Psoas muscle (tissue), 8 donors: ENCODE measurements at places on chromosomes 2 and 18.

GRCh38 chr2:213224366-213224765 is 59.9 kb upstream of the SPAG16 start:
- H3K4me3 ChIP-seq: no peak overlapping the region
- DNase-seq: no peak
- no peaks in the 10 kb centered on the region for H3K36me3 ChIP-seq
- no peaks in the 10 kb centered on the region for H3K4me1 ChIP-seq
- no peaks in the 10 kb centered on the region for H3K27me3 ChIP-seq

DNA sequence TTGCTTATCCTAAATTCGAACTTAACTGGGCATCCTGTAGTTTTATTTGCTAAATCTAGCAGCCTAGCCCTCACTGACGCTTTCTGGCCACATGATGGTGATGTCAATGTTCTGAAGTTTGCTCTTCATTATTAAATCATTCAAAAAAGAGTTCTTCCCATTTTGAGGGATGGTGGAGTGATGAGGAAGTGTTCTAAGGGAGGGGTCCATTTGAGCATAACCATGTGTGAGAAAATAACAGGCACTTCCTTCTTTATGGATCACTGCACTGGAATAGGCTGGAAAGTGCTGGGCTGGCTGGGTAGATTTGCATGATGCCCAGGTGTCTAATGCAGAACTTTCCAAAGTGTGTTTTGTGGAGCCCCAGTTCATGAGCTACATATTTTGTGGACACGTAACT is 74.2 kb downstream of the TNFRSF11A start:
- no peak overlapping the region for H3K4me3 ChIP-seq
- no peaks in the 10 kb centered on the region for H3K27me3 ChIP-seq
- no peak overlapping the region for H3K27ac ChIP-seq
- DNase-seq: no peak
- no peaks in the 10 kb centered on the region for H3K4me1 ChIP-seq
- no peaks in the 10 kb centered on the region for H3K36me3 ChIP-seq

DNA sequence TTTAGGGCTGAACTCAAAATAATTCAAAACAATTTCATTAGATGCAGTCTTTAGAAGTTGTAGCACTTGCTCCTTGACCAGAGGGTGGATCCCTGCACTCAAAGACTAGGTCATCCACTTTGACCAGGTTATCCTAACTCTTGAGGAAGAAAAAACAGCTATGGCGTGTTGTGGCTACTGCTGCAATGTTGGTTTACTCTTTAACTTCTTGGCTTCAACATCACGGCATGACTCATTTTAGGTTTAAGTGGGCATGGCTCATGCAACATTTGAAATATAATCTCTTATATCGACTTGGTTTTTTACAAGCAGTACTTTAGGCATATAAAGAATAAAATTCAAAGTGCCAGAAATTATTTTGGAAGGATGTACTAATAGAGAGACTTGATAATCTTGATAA is 35.4 kb downstream of the ANKRD29 start:
- H3K4me1 ChIP-seq: peaks cover 21% of the 10 kb centered on the region
- H3K4me3 ChIP-seq: no peak overlapping the region
- no peaks in the 10 kb centered on the region for H3K36me3 ChIP-seq

- no peak overlapping the region for H3K27ac ChIP-seq
- no peaks in the 10 kb centered on the region for H3K27me3 ChIP-seq
- no peaks in the 10 kb centered on the region for H3K36me3 ChIP-seq
- DNase-seq: no peak
- H3K4me3 ChIP-seq: no peak overlapping the region
- H3K4me1 ChIP-seq: no peaks in the 10 kb centered on the region
These were observed 264.1 kb upstream of the MEIS1 start for GRCh38 chr2:66170744-66171330.

DNA sequence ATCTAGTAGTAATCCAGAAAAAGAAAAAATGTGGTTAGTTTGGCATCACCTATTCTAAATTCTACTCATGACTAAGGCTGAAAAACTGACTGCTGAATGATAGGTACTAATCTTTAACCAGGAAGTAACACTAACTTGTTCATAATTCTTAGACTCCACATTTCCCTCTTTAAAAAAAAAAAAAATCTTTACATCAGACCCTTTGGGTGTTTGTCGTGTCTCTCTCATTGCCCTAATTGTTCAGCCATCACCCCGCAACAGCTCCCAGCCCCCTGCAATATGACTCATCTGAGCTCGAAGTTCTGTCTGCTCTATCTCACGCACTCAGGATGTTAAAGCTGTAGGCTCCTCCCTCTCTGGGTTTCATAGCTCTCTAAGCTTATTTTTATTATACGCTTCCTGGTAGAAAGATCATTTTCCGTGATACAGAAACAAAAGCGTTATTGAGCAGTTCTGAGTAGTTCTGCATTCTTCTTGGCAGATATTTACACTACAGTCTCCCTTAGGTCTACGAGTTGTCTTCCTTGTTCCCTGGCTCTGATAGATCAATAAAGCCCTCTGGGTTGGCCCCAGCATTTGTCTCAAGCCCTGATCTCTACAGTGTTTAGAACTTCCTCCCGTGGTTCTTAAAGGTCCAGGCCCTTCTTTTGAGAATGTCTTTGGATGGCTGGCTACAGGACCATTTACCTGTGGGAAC is 95.6 kb downstream of the TNFRSF11A start:
- H3K27me3 ChIP-seq: no peaks in the 10 kb centered on the region
- peaks cover 16% of the 10 kb centered on the region for H3K4me1 ChIP-seq
- DNase-seq: no peak
- peak overlapping the region; percentile 24 for H3K4me3 ChIP-seq
- H3K36me3 ChIP-seq: no peaks in the 10 kb centered on the region

GRCh38 chr18:13256444-13257305 is 38.1 kb downstream of the LDLRAD4 start:
- no peaks in the 10 kb centered on the region for H3K27me3 ChIP-seq
- peaks cover 40% of the 10 kb centered on the region for H3K4me1 ChIP-seq
- H3K27ac ChIP-seq: no peak overlapping the region

DNA sequence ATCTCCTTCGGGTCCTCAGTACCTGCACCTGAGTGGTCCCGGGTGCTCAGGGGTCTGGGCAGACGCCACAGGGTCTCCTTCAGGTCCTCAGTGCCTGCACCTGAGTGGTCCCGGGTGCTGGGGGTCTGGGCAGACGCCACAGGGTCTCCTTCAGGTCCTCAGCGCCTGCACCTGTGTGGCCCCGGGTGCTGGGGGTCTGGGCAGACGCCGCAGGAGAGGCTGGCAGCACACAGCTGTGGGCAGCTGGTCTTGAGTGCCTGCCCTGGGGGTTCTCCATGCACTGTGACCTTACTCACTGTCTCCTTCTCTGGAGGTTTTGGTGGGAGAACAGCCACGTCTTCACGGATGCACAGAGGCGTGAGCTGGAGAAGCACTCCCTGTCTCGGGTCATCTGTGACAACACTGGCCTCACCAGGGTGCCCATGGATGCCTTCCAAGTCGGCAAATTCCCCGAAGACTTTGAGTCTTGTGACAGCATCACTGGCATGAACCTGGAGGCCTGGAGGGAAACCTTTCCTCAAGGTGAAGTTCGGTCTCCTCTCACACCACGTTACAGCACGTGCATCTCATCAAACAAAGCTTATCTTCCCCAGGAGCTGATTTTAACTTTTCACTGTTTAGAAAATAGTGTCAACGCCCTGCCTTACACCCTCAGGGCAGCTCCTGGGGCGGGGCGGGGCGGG is 82.6 kb downstream of the TPO start:
- no peaks in the 10 kb centered on the region for H3K27me3 ChIP-seq
- no peaks in the 10 kb centered on the region for H3K4me1 ChIP-seq
- no peak for DNase-seq
- H3K27ac ChIP-seq: no peak overlapping the region
- no peaks in the 10 kb centered on the region for H3K36me3 ChIP-seq

- no peaks in the 10 kb centered on the region for H3K27me3 ChIP-seq
- H3K4me1 ChIP-seq: peaks cover 15% of the 10 kb centered on the region
- H3K36me3 ChIP-seq: peaks cover 78% of the 10 kb centered on the region
These were observed at the start of gene KRTCAP3 for GRCh38 chr2:27441958-27442919. Gene KRTCAP3, plus strand, starts transcription at chr2:27442381. Its CDS starts 32 bp downstream, at chr2:27442413.

- H3K27ac ChIP-seq: peak overlapping the region; percentile 25
These were observed 418.2 kb upstream of the ZEB2 start for GRCh38 chr2:144937910-144938709.

DNA sequence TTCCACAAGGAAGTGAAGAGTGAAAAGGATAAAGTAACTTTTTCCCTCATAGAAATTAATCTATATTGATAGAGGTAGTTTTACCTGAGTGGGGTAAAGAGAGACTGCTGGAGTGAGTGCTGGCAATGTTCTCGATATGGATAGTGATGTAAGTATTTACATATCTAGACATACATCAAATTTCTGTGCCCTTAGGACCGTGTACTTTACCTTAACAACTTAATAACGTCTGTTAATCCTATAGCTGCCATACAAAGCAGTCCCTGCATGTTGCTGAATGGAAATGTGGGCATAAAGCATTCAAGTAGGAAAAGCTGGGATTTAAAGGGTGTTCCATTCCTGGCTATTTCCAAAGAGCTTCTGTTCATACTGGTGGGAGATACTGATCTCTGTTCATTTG is 162.4 kb upstream of the NOSTRIN start:
- H3K27me3 ChIP-seq: no peaks in the 10 kb centered on the region
- no peak overlapping the region for H3K4me3 ChIP-seq
- no peaks in the 10 kb centered on the region for H3K36me3 ChIP-seq
- peaks cover 56% of the 10 kb centered on the region for H3K4me1 ChIP-seq
- no peak for DNase-seq

GRCh38 chr2:237312021-237312755 is 101.8 kb downstream of the COL6A3 start:
- no peak overlapping the region for H3K4me3 ChIP-seq
- H3K27me3 ChIP-seq: no peaks in the 10 kb centered on the region
- H3K36me3 ChIP-seq: no peaks in the 10 kb centered on the region
- peaks cover 32% of the 10 kb centered on the region for H3K4me1 ChIP-seq

GRCh38 chr2:104766683-104767082 is 87.2 kb upstream of the POU3F3 start:
- no peak overlapping the region for H3K4me3 ChIP-seq
- H3K27ac ChIP-seq: no peak overlapping the region
- H3K36me3 ChIP-seq: no peaks in the 10 kb centered on the region
- DNase-seq: no peak
- no peaks in the 10 kb centered on the region for H3K4me1 ChIP-seq

DNA sequence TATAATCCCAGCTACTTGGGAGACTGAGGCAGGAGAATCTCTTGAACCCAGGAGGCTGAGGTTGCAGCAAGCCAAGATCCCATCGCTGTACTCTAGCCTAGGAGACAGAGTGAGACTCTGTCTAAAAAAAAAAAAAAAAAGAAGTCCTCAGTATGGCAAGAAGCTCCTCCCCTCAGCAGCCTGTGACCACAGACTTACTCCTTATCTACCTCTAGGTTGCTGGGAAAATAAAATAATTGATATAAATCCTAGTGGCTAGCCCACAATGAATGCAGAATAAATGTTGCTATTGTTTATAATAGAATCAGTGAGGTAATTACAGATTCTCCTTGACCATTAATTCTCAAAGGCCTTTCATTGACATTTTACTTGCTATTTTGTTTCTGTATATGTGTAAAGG is 70.6 kb downstream of the IRS1 start:
- H3K4me3 ChIP-seq: no peak overlapping the region
- H3K4me1 ChIP-seq: peaks cover 13% of the 10 kb centered on the region
- no peak for DNase-seq
- no peaks in the 10 kb centered on the region for H3K36me3 ChIP-seq
- no peak overlapping the region for H3K27ac ChIP-seq

DNA sequence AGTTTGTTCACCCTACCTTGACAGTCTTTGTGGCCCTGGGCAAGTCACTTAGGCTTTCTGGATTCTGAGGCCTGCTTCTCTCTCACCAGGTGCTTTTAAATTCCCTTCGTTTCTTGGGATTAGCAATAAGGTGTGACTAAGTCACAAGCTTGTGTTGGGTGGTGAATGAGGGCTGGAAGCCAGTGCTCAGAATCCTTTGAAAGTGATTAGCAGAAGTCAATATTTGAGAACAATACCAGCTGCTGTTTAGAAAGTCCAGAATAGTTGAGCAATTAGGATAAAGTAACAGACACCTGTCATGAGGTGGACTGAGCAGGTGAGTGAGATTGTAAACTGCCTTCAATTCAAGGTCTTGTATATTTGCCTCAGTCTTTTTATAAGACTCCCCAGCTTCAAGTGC is 19.3 kb upstream of the MGAT5 start:
- no peak for DNase-seq
- H3K27me3 ChIP-seq: no peaks in the 10 kb centered on the region
- no peak overlapping the region for H3K27ac ChIP-seq
- H3K4me1 ChIP-seq: peaks cover 4% of the 10 kb centered on the region

- no peaks in the 10 kb centered on the region for H3K27me3 ChIP-seq
- H3K36me3 ChIP-seq: no peaks in the 10 kb centered on the region
- no peaks in the 10 kb centered on the region for H3K4me1 ChIP-seq
- DNase-seq: no peak
These were observed 26.9 kb upstream of the FAHD2A start for GRCh38 chr2:95375532-95376150.

DNA sequence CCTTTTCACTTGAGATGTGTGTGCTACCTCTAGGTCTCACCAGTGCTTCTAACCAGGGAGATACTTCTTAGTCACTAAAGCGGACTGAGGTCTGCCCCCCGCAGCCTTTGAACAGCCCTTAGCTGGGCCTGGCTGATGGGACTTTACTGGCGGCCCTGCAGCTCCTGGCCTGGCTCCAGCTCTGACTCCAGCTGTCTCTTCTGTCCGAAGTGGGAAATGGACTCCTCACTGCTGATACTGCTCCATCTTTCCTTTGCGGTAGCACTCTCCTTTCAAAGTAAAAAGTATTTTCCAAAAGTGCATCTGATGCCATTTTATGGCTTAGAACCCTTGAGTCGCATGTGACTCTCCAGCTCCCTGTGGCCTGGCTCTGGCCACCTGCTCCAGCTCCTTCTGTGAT is 64.5 kb downstream of the ATP9B start:
- no peak overlapping the region for H3K27ac ChIP-seq
- no peaks in the 10 kb centered on the region for H3K36me3 ChIP-seq
- no peaks in the 10 kb centered on the region for H3K27me3 ChIP-seq
- no peak overlapping the region for H3K4me3 ChIP-seq
- DNase-seq: no peak
- peaks cover 7% of the 10 kb centered on the region for H3K4me1 ChIP-seq

- DNase-seq: no peak
- H3K4me1 ChIP-seq: no peaks in the 10 kb centered on the region
- H3K27me3 ChIP-seq: no peaks in the 10 kb centered on the region
- H3K4me3 ChIP-seq: no peak overlapping the region
- no peak overlapping the region for H3K27ac ChIP-seq
- no peaks in the 10 kb centered on the region for H3K36me3 ChIP-seq
These were observed 423.0 kb downstream of the GRB14 start for GRCh38 chr2:164198256-164198655.

DNA sequence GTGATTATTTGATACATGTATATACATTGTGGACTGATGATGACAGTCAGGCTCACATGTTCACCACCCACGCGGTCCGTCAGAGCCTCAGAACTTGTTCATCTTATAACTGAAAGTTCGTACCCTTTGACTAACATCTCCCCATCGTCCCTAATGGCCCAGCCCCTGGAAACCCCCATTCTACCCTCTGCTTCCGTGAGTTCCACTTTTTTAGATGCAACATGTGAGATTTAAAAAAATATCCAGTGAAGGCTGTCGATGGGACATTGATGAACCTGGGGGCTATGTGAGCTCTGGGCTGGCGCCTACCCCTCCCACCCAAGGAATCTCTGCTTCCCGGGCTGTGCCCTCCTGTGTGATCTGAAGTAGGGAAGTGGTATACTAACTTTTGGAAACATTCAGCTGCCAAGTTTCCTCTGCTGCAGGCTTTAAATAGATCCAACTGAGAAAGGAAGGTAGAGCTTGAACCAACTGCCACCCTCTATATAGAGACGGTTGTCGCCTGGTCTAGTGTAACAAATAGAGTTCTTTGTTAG is 163.8 kb downstream of the FAM210A start:
- DNase-seq: no peak
- no peaks in the 10 kb centered on the region for H3K27me3 ChIP-seq
- peaks cover 20% of the 10 kb centered on the region for H3K4me1 ChIP-seq
- H3K4me3 ChIP-seq: no peak overlapping the region
